ENCODE measurements at places on chromosomes 1 and 21.

- DNase-seq: no peak
Measured at GRCh38 chr1:208170252-208170651, 73.9 kb downstream of the PLXNA2 start.

DNA sequence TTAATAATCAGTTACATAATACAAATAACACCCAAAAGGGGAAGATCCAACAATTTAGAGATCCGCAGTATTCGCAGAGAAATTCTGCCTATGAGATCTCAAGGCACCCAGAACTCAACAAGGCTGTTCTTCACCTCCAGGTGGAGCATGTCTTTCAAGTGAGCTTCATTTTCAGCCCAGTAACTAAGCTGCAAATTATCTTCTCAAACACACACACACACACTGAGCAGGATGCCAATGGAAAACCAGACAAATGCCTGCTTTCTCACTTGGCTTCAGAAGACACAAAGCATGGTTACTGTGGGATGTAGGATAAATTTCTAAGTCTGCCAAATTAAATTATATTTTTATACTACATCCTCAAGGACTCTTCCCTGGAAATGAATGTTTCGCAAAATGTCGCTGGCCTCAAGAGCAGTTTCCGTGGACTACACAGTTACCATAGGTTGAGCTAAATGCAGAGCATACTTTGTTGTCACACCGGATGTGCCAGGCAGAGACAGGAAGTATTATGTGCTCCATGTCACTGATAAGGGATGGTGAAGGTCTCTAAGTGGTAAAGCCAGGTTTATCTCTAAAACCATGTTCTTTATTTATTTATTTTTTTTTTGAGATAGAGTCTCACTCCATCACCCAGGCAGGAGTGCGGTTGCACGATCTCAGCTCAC is 30.3 kb downstream of the UBR4 start:
- no peak for DNase-seq

- DNase-seq: no peak
Measured at GRCh38 chr1:156754219-156754618, 2.7 kb upstream of the HDGF start.

DNA sequence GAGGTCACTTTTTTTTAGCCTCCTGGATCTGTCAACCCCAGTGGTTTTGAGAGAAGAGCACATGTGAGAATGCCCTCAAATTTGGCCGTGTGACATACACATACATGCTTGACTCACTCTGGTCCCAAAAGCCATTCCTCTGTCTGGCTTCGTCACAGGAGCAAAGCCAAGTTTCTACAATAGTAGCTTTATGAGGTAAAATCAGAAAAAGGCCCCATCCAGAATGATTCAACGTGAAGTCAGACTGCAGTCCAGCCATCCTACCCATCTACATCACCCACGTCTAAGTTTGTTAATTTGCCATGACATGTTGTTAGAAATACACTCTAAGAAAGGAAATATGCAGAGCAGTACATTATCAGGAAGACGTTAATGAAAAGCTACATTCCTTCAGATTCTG is 245.2 kb downstream of the SDCCAG8 start:
- no peak for DNase-seq

GRCh38 chr1:1320666-1321448 is 3.6 kb downstream of the INTS11 start:
- no peak for DNase-seq

- DNase-seq: no peak
Measured at GRCh38 chr1:161001525-161001924, 19.4 kb downstream of the F11R start.

- DNase-seq: peak; percentile 21
Measured at GRCh38 chr1:79777481-79778219, 771.1 kb upstream of the ADGRL4 start.

DNA sequence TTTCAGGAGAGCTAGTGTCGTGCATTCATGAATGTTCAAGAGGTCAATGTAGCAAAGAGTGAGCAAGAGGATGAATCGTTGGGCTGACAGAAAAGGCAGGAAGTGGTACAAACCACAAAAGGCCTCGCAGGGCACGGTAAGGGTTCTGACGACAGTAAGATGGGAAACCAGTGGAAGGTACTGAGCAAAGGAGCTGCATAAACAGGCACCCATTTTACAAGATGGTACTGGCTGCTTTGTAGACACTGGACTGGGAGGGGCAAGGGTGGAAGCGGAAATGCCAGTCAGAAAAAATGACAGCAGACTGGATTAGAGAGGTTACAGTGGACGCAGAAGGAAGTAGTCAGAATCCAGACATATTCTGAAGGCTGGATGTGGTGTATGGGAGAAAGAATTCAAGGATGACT is 123.5 kb downstream of the PTPN14 start:
- DNase-seq: peak; percentile 38

DNA sequence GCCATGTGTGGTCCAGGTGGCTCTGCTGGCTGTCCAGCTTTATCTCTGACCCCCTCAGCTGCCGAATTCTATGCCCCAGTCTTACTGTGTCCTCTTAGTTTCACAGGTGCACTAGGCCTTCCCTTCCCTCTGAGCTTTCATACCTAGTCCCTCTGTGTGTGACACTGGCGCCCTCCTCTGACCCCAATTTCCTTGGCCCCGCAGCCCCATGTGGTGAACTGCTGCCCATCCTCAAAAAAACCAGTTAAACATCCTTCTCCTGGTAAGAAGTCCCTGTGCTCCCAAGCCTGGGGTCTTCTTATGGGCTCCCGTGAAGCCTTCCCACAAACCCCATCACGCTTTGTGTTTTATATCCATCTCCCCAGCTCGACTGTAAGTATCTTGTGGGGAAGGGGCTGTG is 93.9 kb upstream of the TSPAN2 start:
- DNase-seq: no peak

- DNase-seq: no peak
Measured at GRCh38 chr21:25942135-25942534, 207.4 kb downstream of the GABPA start.

DNA sequence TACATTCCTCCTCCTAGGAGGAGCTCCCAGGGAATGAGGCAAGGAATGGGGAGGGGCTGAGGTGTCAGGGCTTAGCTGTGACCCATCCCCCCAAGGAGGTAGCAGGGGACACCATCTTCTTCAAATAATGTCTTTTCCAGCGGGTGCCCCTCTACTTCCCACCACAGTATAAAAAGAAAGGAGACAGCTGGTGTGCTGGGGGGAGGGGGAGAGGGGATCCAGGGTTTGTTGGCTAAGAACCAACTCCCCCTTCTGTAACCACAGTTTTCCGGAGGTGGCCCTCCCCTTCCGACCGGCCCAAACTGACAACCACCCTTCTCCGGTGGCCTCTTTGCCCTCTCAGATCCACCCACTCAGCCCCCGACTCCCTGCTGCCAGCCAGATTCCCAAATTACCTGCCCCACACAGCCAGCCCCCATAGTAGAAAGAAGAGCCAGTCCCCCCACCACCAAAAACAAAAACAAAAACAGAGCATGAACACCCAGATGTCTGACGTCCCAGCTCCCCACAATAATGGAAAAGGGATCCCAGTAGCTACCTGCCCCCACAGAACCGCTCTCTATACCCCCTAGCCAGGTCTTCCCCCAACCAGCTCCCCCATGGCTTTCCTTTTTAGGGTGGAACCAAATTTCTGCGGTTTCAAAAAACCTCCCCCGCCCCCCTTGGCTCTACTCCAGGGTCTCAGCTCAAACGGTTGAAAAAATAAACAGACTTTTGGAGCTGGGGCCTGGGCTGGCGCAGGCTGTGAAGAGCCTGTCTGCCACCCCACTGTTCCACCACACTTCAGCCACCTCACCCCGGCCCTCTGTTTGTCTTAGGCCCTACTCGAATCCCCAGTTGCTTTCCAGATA is 2.1 kb downstream of the ARHGEF2 start:
- DNase-seq: peak; percentile 59

GRCh38 chr1:200528858-200529606 is 91.5 kb downstream of the KIF14 start:
- DNase-seq: no peak

DNA sequence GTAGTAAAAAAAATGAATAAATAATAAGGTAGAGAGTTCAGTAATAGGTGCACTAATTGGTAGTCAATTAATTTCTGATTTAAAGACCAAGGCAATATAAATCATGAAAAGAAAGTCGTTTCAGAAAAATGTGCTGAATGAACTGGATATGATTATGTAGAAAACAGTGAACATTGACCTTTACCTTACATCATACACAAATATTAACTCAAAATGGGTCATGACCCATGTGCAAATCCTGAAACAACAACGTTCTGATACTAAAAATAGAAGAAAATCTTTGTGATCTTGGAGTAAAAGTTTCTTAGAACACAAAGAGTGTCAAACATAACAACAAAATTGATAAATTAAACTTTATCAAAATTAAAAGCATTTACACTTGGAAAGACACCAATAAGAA is 39.1 kb downstream of the COL11A1 start:
- DNase-seq: no peak

GRCh38 chr1:73948055-73948454 is 249.9 kb downstream of the LRRIQ3 start:
- DNase-seq: no peak

GRCh38 chr21:40646651-40647050 is 200.3 kb downstream of the DSCAM start:
- no peak for DNase-seq

- DNase-seq: no peak
Measured at GRCh38 chr21:42468491-42469131, 27.4 kb downstream of the RSPH1 start.
